Activated naive CD4-positive, alpha-beta T cell treated with anti-CD3 and anti-CD28 coated beads for 36 hours (primary cell): ENCODE measurements at places on chromosomes 16 and 17. TPM values are rescaled to one million over a fixed set of nuclear protein-coding genes. Genes with fewer than 3 reads are reported as not detected.

Gene RND2
- not detected for total RNA-seq

Gene RAMP2
- total RNA-seq = not detected

Gene LITAFD
- not detected for total RNA-seq

DNA sequence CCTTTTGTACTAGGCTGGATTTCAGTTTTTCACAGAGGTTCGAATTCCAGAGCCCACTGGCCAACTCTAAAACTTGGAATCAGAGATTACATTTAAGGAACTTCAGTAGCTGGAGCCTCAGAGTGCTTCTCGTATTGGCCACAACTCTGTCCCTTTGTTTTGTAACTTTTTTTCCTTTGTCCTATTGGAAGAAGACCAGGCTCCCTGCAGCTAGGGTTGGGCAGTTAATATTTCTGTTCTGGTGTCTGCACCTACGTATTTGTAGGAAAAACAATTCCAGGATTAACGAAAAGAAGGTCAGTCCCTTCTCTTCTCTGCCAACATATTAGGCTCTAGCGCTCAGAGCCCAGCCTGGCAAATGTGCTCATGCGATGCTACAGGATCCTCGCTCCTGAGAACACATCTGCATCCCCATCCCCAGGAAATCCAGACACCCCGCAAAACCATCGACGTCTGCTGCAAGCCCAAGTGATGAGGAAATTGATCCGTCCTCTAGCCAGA lies 1.9 kb downstream of the CDH11 start:
- DNase-seq = no peak

DNA sequence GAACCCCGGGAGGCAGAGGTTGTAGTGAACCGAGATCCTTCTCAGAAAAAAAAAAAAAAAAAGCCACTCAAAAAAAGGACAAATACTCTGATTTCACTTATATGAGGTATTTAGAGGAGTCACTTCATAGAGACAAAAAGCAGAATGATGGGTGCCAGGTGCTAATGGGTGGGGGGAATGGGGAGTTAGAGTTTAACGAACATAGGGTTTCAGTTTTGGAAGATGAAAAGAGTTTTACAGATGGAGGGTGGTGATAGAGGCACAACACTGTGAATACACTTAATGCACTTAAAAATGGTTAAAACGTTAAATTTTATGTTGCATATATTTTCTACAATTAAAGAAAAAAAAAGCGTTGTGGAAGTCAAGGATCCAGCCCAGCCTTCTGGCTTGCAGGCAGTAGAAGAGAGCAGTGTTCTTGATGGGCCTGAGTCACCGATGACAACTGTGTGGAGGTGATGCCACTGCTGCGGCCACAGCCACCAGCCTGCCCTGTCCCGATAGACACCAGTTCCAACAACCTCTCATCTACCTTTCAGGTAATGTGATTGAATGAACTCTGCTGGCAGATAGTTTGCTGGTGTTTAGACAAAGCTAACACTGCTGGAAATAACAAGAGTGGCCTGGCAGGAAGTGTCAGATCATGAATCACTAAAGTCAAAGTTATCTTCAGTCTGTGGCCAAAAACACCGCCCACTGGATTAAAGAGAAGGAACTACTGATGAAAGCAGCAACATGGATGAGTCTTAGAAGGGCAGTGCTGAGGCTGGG lies 49.9 kb upstream of the COX10 start:
- peak; percentile 14 for DNase-seq

- no peak for DNase-seq
These were observed 86.6 kb upstream of the DNAH9 start for GRCh38 chr17:11511696-11512095.

GRCh38 chr17:68771867-68772515 lies 170.8 kb upstream of the FAM20A start:
- no peak for DNase-seq

DNA sequence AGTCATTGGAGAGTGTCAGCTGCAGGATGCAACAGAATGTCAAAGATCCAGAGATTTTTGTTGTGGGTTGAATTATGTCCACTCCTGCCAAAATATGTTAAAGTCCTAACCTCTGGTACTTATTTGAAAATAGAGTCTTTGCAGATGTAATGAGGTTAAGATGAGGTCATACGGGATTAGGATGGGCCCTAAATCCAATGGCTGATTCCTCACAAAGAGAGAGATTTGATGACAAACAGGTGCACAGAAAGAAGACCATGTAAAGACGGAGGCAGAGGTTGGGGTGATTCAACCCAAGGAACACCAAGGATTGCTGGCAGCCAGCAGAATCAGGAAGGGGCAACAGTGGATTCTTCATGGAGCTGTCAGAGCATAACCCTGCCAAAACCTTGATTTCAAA lies 34.5 kb upstream of the USP22 start:
- DNase-seq = no peak

- no peak for DNase-seq
These were observed 53.2 kb downstream of the BANP start for GRCh38 chr16:88004391-88004790.

DNA sequence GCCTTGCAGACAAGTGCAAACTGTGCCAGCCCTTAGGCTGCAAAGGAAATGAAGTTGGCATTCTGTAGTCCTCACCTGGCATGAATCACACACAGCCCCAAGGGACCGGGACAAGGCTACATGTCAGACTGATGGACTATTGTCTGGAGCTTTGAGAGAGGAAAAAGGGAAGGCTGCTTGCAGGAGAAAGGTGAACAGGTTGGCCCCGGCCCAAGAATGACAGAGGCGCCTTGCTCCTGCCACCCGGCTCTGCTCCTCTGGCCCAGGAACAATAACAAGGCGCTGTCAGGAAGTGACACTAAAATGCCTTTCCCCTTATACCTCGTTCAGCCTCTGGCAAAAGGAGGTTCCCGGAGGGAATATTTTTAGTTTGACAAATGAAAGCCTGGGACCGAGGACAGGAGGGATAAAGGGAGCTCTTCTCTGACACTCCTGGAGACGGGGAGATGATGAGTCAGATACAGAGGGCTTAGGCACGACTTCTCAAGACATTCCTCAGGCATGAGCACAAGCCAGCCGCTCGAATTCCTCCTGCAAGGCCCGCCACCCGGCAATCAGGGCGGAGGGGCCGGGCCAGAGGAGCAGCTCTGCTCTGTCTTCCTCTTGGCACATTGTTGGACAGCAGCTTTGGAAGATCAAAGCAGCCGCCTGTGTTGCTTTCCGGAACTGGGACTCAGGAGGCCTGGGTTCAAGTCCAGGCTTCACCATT lies 105.8 kb downstream of the NOG start:
- no peak for DNase-seq

DNA sequence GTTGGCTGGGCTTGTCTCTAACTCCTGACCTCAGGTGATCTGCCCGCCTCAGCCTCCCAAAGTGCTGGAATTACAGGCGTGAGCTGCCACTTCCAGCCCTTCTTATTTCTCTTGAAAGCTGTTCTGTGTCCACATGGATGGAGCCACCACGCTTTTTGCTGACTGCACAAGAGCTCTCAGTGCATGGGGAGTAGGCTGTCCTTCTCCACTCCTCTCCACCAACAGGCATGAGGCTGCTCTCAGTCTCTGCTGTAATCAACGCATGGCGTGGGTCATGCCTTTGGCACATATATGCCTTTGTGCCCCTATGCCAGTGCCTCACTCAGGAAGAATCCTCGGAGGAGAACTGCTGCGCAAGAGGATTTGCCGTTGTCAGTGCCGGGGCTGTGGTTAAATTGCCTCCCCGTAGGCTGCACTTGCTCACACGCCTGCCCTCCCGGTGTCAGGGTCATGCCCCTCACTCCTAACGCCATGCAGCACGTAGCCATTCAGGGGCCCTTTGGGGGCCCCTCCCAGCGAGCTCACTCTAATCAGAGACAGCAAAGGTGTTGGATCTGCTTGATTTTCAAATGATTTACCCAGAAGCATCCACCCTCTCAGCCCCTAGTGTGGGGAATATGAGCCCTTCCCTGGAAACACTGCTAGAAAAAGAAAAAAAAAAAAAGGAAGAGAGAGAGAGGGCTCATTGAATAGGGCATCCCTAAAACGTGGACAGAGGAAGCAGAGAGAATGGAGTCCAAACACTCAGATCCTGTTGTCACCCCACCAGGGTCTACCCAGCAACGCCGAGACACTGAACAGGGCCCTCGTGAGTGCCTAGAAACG lies 47.5 kb upstream of the ZCCHC14 start:
- no peak for DNase-seq

- DNase-seq = no peak
These were observed 9.8 kb upstream of the MED11 start for GRCh38 chr17:4721203-4722135.

DNA sequence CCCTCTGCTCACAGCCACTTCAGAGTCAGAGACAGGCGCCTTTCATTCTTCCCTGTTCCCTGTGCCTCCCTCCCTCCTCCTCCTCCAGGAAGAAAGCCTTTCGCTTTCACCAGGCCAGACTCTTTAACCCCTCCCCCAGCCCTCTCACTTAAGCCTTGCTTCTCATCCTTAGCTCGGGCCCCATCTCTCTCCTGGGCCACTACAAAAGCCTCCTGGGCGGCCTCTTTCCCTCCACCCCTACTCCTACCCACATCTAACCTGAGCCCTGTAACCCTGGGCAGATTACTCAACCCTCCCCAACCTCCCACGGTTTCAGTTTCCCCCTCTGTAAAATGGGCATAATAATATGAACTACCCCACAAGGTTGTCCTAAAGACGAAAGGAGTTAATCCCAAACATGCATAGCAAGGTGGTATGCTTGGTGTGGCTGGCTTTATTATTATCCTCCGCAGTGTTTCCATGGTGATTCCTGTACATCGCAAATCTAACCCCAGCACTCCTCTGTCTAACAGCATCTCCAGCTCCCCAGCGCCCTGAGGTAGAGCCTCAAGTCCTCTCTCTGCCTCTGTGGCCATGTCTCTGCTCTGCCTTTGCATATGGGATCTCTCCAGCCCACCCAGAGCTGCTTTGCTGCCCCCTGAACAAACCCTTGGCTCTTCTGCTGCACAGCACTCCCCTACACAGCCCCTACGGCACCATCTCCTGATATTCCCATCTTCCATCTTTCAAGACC lies 17.7 kb downstream of the PIMREG start:
- DNase-seq = no peak

- no peak for DNase-seq
These were observed 34.1 kb downstream of the EEF2K start for GRCh38 chr16:22240023-22240710.

GRCh38 chr16:35596467-35596866 lies 2137.1 kb downstream of the TP53TG3F start:
- no peak for DNase-seq
